ENCODE measurements at places on chromosomes 7 and 10. TPM values are rescaled to one million over a fixed set of nuclear protein-coding genes. Genes with fewer than 3 reads are reported as not detected.

DNA sequence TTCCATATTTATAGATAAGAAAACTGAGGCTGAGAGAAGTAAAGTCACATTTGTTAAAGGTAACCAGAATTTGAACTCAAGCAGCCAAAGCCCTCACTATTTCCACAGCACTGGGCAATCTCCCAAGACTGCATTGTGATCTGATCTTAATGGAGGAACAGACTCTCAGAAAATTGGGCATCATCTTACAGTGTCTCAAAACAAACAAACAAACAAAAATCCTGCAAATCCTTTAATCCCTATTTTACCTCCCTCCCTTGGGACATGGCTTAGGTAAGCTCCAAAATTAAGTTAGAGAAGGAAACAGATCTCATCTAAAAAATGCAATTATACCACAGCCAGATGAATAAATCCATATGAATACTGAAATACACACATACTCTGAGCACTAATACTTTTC is 57.5 kb downstream of the FHIP2A start:
- DNase-seq = no peak

DNA sequence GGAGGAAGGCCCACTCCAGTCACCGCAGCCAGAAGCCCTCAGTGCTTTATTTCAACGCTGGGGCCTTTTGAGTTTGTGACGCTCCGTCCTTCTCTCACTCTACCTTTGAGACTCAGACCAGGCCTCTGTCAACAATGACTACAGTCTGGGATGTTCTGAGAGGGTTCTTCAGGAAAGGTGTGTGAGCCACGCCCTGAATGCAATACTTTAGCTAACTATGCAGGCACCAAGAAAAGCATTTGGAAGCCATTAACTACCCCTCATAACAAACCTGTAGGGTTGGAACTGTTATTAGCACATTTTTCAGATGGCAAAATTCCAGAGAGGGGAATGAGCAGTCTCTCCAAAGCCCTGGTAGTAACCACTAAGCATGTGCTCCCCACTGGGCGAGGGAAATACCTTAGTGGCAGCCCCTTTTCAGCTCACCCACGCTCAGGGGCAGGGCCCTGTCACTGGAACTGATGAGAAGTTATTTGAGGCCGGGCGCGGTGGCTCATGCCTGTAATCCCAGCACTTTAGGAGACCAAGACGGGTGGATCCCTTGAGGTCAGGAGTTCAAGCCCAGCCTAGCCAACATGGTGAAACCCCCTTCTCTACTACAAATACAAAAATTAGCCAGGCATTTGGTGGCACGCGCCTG is 5.7 kb upstream of the ARPC1B start:
- no peak for DNase-seq

GRCh38 chr7:7272294-7272693 is 90.0 kb downstream of the C1GALT1 start:
- DNase-seq = no peak

Gene IQUB
- 5.5 TPM for polyA plus RNA-seq

DNA sequence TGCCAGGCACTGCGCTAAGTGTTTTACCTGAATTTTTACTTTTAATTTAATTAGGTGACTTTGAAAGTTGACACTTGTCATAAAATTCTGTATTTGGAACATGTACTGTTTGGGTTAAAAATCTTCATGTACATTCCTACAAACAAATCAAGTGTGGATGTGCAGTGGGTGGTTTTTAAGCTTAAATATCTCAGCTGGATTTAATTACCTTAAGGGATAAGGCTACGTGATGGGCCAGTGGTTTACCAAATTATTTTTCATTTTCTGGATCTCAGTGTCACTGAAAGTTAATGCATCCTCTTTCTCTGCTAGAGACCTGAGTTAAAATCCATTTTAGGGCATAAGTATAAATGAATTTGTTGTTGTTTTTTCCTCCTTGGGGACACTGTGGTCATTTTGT is 51.1 kb downstream of the EXOC4 start:
- DNase-seq = no peak
